ENCODE measurements at places on chromosomes 1 and 21.

DNA sequence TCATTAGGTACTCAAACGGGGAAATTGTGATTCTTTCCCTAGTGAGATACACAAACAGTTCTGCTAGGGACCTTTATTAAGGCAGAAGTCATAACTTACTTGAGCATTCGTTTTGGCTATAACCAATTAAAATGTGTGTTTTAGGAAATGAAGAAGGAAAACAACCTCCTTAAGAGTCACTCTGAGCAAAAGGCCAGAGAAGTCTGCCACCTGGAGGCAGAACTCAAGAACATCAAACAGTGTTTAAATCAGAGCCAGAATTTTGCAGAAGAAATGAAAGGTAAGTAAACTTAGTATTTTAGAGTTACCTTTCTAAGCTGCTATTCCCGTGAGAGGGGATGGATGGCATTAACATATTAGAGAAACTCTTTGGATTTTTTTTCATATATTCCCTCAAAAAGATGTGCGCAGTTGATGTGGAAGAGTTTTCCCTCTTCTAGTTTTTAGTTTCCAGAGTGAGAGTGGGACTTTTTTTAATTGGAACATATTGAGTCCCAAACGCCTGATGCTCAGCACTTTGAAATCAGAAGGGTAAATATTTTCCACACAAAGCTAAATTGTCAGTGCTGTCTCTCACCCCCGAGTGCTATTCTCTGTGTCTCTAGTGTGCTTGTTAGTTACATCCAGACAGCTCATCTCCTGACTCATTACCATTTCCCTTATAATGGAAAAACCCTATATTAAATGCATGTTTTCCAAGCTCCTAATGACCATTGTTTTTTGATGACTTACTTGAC lies 34.9 kb downstream of the CENPF start:
- no peak for DNase-seq

GRCh38 chr1:77024500-77024899 lies 157.2 kb downstream of the ST6GALNAC5 start:
- DNase-seq: no peak

GRCh38 chr1:230261928-230262650 lies 164.0 kb downstream of the PGBD5 start:
- DNase-seq: no peak

- no peak for DNase-seq
Observed at GRCh38 chr1:116804736-116805135, 50.5 kb downstream of the CD2 start.

- no peak for DNase-seq
Observed at GRCh38 chr21:36477001-36477400, 2.9 kb downstream of the CLDN14 start.

- DNase-seq: no peak
Observed at GRCh38 chr1:178267646-178268094, 173.8 kb downstream of the RASAL2 start.

DNA sequence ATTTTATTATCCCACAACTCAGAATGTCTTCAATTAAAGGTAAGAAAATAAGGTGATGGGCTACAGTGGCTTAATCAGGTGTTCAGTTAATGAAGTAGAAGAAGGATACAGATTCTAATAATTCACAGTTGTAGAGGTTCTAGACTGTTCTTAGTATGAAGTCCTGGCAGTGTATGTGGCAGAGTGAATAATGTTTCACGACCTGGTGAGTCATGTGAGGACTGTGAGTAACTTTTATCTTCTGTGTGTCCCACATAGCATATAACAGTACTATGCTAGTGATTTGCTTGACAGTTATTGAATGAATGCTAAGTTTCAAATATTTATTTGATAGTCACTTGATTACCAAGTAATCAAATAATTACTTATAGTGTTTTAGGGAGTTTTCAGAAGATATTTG lies 20.0 kb downstream of the SLC16A4 start:
- no peak for DNase-seq

DNA sequence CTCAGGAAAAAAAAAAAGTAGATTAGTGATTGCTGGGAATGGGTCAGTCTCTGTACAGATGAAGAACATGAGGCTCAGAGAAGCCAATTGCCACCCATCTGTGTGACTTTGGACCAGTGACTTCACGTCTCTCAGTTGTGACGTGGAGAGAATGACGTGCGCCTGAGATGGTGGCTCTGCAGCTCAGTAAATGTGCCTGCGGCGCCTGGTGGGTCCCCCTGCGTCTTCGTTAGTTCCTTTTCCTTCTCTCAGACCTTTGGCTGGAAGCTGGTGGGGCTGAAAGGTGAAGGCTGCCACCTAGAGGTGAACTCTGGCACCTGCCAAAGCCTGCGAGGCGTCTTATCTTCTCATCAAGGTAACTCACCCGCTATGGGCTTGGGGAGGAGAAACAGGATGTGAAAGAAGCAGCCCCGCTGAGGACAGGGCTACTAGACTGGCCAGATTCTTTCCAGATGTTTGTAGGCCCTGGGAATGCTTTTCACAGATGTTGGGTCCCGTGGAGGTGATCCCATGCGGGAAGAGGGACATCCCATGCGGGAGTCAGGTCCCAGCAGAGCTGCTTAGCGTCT lies 8.7 kb upstream of the E2F2 start:
- DNase-seq: peak; percentile 93

- DNase-seq: no peak
Observed at GRCh38 chr1:77757066-77757584, 2.5 kb downstream of the USP33 start.

GRCh38 chr1:67987046-67987799 lies 63.2 kb downstream of the DIRAS3 start:
- DNase-seq: no peak

- no peak for DNase-seq
Observed at GRCh38 chr1:221100611-221101010, 221.4 kb downstream of the HLX start.

DNA sequence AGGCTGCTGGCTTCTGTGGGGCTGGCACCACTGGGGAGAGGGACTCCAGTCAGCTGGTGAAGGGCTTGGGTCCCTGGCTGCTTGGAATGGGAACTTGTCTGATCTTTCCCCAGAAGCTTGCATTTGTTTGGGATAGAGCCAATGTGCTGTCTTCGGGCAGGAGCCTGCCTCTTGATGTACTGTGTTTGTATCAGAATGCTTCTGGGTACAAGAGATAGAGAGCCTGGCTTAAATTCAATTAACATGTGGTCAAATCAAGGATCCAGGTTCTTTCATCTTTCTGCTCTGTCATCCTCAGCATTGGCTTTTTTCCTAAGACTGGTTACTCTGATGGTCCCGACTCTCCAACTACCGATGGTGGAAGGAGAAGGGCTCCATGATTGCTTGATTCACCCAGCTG lies 16.0 kb upstream of the PROK1 start:
- no peak for DNase-seq

- no peak for DNase-seq
Observed at GRCh38 chr1:161307230-161307768, 2.5 kb downstream of the MPZ start.
